Naive thymus-derived CD4-positive, alpha-beta T cell (primary cell): ENCODE measurements at places on chromosomes 4 and X. TPM values are rescaled to one million over a fixed set of nuclear protein-coding genes. Genes with fewer than 3 reads are reported as not detected.

DNA sequence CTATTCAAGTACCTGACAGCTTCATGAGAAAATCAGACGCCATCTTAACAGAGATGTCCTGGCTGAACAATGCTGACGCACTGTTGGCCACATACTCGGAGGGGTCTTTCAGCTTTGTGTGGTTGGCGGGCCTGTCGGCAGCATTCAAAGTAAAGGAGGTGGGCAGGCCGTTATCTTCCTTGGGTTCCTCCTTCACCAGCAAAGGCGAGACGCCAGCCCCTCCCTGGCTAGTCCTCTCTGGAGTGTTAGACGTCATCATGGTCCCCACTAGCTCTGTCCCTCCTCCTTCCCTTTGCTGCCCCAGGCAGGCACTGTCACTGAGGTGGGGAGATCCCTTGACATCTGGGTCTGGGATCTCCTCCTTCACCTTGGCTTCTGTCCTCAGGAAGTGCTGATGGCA lies 53.0 kb downstream of the ZNF827 start:
- DNase-seq = no peak

DNA sequence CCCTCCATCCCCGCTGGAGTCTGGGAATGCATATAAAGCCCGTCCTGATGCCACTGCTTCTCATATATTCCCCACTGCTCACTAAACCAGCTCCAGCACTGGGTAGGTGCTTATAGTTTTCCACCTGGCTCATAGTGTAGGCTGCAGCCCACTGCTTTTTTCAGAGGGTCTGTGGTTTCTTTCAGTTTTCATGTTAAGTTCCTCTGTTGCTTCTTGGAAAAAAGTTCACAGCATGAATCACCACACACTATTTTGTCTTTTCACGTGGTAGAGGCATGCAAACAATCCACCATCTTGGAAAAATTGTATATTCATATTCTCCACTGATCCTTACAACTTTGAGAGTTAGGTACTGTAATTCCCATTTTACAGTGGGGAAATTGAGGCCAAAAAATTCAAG lies 39.4 kb downstream of the DCLK2 start:
- no peak for DNase-seq

SH2D1A gene
- 24.6 TPM for total RNA-seq

C4orf51 gene
- total RNA-seq = not detected

- DNase-seq = no peak
Observed at GRCh38 chr4:6557185-6557584, 17.8 kb upstream of the MAN2B2 start.

DNA sequence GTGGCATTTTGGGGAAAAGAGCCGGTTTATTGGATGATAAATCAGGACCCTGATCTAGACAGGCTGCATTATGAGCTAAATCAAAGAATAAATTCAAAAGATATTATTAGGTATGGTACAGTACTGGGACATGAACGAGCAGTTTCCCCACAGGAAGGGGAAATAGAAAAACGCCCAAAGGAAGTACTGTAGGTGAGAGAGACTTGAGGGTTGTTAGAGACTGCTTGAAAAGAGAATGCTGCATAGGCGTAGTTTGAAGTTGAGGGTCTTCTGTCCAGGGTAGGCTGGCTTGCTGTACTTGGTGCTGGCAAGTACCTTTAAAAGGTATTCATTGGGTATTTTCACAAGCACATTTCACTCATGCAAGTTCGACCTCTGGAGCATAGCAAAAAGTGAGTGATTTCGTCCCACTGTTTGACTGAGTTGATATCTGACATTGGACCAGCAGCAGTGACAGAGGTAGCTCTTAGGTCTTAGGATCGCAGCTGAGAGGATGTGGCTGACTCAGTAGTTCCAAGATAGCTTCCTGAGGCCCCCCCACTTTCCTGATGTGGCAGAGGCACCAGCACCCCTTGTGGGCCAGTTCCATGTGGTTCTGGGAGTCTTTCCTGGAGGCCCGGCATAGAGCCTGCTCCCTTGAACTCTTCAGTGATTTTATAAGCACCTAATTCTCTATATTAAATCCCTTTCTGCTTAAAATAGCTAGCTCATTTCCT lies 64.3 kb downstream of the TMEM131L start:
- no peak for DNase-seq

DNA sequence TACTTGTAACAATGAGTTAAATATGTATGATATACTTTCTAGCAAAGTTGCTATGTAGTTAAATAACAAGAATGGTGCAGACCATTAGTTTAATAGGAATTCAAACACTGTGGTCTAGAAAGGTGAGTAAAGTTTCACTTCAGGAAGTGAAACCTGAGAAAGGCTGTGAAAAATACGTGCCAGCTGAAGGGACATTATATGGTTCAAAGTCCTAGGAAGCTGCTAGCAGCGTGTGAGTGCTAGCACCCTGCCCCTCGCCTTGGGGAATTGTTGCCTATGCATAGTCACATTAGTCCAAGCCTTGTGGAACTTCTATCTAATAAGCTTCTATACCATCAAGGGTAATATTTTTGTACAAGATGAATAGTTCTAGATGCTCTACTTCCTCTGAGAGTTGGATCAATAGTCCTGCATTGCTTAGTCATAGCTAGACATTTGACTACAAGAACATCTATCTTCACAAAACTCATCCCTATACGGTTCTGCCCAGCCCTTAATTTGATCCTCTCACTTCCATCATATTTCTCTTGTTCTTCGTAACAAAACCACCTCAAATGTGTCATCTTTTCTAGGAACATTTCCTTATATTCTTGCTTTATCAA lies 45.8 kb upstream of the ARSJ start:
- DNase-seq = no peak

GRCh38 chr4:45004847-45005565 lies 278.6 kb upstream of the GNPDA2 start:
- DNase-seq = no peak

DNA sequence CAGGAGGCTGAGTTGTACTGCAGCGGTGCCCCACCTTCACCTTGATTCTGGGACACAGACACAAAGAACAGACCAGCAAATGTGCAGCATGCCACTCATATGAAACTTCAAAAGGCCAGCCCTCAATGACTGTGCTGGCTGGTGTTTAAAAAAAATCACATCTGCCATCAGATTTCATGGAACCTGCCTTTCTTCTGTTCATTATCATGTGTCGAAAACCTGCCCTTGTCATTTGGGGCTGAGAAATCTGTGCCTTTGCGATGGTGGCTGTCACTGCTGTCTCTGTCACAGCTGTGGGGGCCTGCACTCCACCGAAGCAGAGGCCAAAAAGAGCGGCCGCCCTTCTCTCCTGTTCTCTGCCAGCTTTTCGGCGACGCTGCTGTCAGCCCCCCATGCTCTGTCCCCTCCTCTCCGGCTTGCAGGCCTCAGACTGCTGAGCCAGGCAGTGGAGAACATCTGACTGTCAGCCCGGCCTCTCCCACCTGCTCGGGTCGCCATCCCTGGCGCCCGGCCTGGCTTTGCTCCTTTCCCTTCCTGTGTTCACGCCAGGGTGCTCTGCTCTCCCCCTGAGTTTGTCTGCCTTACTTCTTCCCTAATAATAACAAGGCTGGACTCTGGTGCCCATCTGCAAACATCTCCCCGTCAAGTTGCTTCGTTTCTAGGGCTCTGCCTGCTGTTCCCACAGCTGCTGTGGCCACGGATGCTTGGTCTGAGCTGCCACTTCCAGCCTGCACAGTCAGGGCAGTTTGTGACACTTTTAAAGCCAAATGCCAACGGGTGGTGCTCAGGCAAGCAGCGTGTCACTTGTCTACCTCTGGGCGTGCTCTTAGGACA lies 355.2 kb downstream of the UNC5C start:
- no peak for DNase-seq

DNA sequence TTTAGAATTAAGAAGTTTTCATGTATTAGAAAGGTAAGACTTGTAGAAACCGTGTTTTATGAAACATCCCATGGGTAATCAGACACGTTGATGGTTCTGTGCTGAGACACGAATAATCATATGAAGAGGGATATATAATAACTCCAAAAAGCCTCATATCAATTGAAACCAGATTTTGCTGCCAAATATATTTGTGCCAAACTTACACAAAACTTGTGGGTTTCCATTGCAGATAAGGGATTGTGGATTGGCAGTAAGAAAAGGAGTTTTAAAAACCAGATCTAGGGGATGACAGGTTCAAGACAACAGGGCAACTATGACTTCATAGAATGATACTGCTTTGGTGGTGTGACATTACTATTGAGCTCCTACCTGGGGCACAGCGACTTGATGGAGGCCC lies 616.1 kb downstream of the BCOR start:
- no peak for DNase-seq

- DNase-seq = no peak
Observed at GRCh38 chrX:49137492-49137891, 14.0 kb upstream of the GPKOW start.

DNA sequence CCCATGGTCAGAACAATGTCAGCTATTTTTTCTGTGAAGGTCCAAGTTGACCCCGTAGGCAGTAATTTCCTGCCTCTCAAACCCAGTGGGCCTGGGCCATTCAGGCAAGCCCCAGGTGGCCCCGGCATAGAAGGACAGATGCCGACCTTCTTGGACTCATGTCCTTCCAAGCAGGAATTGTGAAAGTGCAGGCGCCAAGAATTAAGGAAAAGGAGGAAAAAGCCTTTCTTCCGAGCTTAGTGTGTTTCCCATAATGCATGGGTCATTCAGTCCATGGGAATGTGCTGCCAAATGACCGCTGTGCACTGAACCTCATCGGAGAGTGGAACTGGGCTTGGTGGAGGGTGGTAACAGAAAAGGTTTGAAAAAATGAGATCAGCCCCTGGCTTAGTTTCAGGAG lies 196.5 kb upstream of the HS3ST1 start:
- no peak for DNase-seq

NEIL3 gene
- not detected for total RNA-seq

DNA sequence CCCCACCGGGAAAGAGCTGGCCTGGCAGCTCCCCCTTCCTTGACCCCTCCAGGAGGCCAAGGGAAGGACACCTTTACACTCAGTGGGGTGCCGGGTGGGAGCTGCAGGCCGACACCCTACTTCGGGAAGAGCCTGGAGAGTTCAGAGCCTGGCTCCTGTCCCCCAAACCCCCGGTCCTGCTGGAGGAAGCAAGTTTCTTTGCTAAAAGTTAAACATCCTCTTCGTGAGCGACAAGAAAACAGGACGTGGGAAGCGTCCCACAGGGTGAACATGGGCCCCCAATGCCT lies 2.4 kb upstream of the FTSJ1 start:
- no peak for DNase-seq
